Stimulated activated naive B cell treated with anti-CD40 and anti-IgM and Interleukin-4, amounts not matched to agents 10 μg/mL and 1 μg/mL and 100 μg/mL, for 72 hours (primary cell): ENCODE measurements at places on chromosomes 7 and 10.

DNA sequence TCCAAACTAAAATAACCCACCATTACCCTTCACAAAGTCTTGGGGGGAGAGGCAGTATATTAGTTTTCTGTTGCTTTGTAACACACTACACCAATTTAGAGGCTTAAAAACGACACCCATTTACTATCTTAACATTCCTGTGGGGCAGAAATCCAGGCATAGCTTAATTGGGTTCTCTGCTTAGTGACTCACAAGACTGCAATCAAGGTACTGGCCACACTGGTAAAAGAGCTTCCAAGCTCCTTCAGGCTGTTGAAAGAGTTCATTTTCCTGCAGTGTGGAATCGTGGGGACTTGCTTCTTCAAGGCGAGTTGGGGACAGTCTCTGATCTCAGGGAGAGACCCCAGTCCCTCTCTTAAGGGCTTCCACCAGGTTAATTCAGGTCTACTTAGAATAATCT, 139.1 kb downstream of the XPNPEP1 start:
- DNase-seq, result no peak

GRCh38 chr10:131872011-131872826, 28.6 kb upstream of the PPP2R2D start:
- DNase-seq, result no peak

GRCh38 chr10:43265799-43266721, 805 bp downstream of the RASGEF1A start:
- no peak for DNase-seq

DNA sequence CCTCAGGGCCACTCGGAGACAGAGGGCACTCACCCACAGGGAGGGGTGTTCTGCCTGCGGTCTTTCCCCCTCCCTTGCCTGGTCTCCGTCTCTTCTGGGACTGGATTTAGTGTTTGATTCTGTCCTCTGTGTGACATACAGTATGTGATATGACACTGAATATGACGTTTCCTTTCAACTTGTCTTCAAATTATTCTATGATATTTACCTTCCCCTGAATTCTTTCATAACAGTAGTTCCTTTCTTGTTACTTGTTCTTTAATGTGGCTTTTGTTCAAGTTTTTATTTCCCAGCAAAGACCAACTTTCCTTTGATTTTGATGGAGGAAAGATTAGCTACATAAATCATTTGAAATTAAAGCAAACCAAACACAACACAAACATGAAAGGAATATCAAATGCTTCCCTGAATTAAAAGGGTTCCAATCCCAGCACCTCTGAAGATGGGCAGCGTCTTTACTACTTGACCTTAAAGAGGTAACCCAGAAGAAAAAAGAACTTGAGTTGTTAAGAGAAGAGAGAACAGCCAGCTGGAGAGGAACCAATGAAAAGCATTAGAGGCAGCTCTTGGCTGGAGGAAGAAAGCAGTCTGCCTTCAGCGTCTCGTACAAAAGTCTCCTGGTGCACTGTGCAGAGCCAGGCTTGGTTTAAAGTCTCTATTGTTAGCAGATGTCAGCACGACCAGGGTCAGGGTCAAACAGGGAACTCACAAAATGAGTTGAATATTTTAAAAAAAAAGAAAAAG, 18.3 kb upstream of the RHEB start:
- no peak for DNase-seq

DNA sequence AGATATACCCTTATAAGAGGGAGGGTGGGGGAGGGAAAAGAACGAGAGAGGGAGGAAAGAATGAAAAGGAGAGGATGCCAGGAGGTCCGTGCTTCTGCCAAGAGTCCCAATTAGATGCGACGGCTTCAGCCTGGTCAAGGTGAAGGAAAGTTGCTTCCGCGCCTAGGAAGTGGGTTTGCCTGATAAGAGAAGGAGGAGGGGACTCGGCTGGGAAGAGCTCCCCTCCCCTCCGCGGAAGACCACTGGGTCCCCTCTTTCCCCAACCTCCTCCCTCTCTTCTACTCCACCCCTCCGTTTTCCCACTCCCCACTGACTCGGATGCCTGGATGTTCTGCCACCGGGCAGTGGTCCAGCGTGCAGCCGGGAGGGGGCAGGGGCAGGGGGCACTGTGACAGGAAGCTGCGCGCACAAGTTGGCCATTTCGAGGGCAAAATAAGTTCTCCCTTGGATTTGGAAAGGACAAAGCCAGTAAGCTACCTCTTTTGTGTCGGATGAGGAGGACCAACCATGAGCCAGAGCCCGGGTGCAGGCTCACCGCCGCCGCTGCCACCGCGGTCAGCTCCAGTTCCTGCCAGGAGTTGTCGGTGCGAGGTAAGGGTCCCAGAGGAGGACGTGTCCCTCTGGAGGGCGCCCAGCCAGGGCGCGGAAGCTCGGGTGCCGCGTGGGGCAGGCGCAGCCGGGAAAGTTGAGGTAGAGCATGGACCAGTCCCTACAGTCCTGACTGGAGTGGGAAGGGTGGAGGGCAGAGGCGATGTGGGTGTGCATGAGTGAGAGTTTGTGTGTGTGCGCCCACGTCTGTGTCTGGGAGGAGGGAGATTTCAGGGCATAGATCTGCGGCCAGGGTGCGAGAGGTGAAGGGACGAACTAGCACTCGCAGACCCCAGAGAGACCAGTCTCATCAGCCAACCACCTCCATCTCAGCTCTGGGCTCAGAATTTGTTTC, 844 bp downstream of the GRM3 start:
- DNase-seq, result no peak

GRCh38 chr7:135971366-135971725, 5.8 kb downstream of the MTPN start:
- DNase-seq, result no peak

DNA sequence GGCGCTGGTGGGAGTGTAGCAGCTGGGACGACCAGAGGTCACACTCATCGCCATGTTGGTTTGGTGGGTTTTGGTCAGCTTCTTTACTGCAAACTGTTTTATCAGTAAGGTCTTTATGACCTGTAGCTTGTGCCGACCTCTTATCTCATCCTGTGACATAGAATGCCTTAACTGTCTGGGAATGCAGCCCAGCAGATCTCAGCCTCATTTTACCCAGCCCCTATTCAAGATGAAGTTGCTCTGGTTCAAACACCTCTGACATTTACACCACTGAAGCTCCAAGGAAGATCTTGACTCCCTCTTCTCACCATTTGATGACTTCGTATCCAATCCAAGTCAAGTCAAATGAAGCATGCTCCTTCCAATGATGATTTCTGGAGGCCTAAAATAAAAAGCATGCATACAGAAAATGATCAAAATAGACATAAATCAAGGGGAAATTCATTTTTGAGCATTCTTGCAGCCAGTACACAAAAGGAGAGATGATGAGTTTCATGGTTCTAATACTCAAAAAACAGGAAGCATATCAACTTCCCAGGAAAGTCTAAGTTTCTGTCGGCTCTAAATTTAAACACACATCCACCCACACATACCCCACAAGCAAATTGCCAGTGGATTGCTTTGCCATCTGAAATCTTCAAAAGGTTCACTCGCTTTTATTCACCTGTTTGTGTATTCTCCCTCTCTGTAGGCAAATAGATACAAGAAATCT, 2.4 kb upstream of the PSMG3 start:
- no peak for DNase-seq
